ENCODE measurements at places on chromosomes 4 and X.
A peak's percentile ranks its signal among the peaks of the same experiment; 100 is the strongest.

DNA sequence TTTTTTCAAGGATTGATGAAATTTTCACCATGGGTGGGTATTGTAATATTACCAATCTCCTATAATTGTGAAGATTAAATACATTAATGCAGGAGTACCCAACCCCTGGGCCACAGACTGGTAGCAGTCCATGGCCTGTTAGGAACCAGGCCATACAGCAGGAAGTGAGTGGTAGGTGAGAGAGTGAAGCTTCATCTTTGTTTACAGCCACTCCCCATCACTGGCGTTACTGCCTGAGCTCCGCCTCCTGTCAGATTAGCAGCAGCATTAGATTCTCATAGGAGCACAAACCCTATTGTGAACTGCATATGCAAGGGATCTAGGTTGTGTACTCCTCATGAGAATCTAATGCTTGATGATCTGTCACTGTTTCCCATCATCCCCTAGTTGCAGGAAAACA is 15.1 kb downstream of the RAPGEF2 start:
- DNase-seq = no peak

GRCh38 chr4:168712316-168712890 is 215.6 kb downstream of the PALLD start:
- no peak for DNase-seq

DNA sequence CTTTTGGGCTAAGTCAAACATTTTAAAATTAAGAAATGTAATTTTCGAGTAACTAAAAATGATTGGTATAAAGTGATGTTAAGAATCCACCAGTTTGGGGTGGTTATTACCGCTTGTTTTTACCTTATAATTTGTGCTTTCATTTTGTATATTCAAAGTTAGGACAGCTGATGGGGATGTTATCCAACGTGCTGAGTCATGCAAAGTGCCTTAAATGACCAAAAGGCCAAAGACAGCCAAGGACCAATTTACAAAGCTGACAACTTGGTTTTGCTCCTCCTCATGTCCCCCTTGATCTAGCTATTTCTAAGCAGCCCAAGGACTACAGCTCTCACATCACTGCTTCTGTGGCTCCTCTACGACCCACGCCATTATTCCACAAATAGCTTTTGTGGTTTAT is 181.4 kb upstream of the PCDH7 start:
- peak; percentile 7 for DNase-seq

GRCh38 chr4:94349193-94349592 is 6.6 kb upstream of the HPGDS start:
- no peak for DNase-seq

DNA sequence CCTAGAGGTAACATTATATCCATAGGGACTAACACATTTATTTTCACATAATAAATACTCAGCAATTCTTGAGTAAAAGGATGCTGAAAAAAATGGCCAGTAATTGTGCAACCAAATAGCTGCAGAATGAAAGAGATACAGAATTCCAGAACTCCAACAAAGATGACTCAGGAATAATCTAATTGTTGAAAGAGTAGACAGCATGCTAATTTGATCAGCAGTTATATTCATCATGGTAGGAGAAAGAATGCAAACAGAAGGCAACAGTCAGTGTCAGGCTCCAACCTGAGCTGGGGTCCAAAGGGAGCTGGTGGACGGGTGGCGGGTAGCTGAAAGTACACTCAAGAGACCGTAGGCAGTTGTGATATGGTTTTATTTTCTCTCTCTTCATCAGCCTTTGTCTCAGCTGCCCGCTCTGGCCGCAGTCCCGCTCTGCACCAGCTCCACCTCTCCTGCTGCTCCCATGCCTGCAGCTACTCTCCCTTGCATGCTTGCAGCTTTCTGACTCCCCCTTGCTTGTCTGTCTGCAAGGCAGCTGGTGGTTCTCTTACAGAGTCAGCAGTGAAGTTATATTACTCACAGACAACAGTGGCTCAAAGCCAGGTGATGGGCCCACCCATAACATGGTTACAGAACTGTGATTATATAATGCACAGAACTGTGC is 1150.1 kb downstream of the STIM2 start:
- no peak for DNase-seq

- no peak for DNase-seq
These were observed 235.8 kb upstream of the AADAT start for GRCh38 chr4:170325599-170325998.

DNA sequence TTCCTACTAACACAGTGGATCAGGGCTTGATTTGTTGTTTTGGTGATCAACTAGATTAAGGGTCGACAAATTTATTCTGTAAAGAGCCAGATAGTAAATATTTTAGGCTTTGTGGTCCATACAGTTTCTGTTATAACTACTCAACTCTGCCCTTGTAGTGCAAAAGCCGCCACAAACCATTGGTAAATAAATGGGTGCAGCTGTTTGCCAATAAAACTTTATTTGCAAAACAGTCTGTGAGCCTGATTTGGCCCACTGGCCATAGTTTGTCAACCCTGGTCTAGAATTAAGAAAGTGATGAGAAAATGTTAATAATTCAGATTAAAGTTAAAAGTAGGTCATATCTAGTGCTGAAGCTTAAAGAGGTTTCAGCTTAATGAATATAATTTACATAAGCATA is 84.0 kb upstream of the TRIM2 start:
- DNase-seq = no peak

DNA sequence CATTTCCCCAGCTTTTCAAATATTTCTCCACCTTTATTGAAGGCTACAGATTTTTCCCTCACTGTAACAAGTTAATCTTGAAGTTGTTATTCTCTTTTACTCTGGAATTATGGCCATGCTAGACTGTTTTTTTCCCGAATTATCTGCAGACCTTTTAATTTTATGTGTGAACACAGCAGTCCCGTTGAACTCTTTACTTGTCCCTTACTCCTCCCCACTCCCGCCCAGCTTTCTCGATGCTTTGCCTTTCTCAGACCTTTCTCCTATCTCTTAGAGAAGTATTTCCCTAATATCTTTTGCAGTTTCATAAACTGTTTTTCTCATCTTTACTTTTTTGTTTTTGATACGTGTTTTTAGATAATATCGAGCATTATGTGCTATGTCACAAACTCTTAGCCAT is 776 bp downstream of the CEP44 start:
- no peak for DNase-seq

GRCh38 chr4:94934201-94934600 is 176.4 kb downstream of the BMPR1B start:
- no peak for DNase-seq

- peak; percentile 7 for DNase-seq
These were observed 8.2 kb upstream of the YIPF6 start for GRCh38 chrX:68490644-68491043.

- DNase-seq = no peak
These were observed 60.8 kb upstream of the ADRA2C start for GRCh38 chr4:3705236-3705987.

- no peak for DNase-seq
These were observed 186.7 kb downstream of the PALLD start for GRCh38 chr4:168683595-168683994.
